Activated CD4-positive, alpha-beta memory T cell treated with anti-CD3 and anti-CD28 coated beads for 36 hours (primary cell): ENCODE measurements at places on chromosomes 7 and 10. TPM values are rescaled to one million over a fixed set of nuclear protein-coding genes. Genes with fewer than 3 reads are reported as not detected.

DNA sequence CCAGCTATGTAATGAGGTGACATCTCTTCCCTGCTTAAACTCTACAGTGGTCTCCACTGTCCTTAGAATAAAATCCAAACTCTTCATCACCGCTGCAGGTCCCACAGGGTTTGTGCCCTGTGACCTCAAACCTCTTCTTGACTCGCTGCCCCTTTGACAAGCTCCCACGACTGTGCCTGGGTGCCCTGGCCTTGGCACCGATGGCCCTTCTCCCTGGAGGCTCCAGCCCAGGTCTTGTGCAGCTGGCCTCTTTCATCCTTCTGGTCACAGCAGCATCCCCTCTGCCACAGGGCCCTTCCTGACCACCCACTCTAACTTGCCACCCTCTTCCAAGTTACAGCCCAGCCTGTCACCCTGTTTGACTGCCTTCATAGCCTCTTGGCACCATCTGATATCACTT is 108.2 kb downstream of the DLG5 start:
- DNase-seq: no peak

GRCh38 chr7:78434281-78434680 is 635.7 kb downstream of the PHTF2 start:
- no peak for DNase-seq

DNA sequence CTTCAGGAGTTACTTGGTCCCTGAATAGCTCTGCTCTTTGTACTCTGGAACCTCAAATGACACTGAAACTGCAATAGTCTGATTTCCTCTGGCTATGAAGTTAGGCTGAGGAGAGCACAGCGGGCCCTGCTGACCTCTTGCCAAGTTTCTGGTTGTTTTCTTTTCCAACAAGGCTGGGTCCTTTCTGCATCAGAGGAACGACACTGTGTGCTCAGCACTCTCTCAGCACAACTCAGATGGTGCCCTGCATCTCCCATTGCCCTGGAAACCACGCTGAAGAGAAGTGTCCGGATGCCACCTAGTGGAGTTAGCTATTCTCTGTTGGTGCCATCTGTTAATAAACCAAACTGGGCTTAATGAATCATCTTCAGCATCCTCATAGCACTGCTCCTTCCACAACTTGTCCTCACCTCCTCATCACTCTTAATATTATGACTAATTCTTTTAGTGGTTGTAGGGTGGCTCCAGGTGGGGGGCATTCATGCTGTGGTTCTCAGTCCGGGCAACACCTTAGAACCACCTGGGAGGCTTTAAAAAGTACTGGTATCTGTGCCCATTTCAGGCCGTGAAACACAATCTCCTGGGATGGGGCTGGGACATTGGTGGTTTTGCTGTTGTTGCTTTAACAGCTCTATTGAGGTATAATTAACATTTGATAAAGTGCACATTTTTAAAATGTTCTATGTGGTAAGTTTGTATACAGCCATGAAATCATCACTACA is 8.2 kb upstream of the EFCAB10 start:
- peak; percentile 75 for DNase-seq

VWA2 gene
- not detected for total RNA-seq
